ENCODE measurements at places on chromosomes 6 and 20. TPM values are rescaled to one million over a fixed set of nuclear protein-coding genes. Genes with fewer than 3 reads are reported as not detected.
A peak's percentile ranks its signal among the peaks of the same experiment; 100 is the strongest.

Gene RAET1E
- total RNA-seq: not detected

Gene VSX1
- total RNA-seq: not detected

Gene OPN5
- not detected for total RNA-seq

Gene RIPOR3
- not detected for total RNA-seq

Gene TSBP1
- total RNA-seq: not detected

Gene DEFB124
- total RNA-seq: not detected

Gene DNMT3B
- total RNA-seq: 0.30 TPM

Gene SYTL3
- total RNA-seq: 38.2 TPM

Gene SSTR4
- not detected for total RNA-seq

Gene GSTA3
- not detected for total RNA-seq

Gene KCNK15
- total RNA-seq: not detected

Gene CLVS2
- total RNA-seq: not detected

Gene FAM217A
- total RNA-seq: not detected

Gene PGBD1
- 0.75 TPM for total RNA-seq

Gene TTLL9
- total RNA-seq: not detected

Gene COQ3
- total RNA-seq: 1.6 TPM

Gene MYH7B
- 0.54 TPM for total RNA-seq

Gene MYO6
- 2.8 TPM for total RNA-seq

Gene MRPS18A
- 43.9 TPM for total RNA-seq

Gene HDGFL1
- not detected for total RNA-seq

- no peak for DNase-seq
Observed at GRCh38 chr6:115666997-115667396, 393.7 kb downstream of the FRK start.

- no peak for DNase-seq
Observed at GRCh38 chr6:74368746-74369145, 672.7 kb downstream of the CD109 start.

GRCh38 chr20:7189231-7189630 lies 421.7 kb downstream of the BMP2 start:
- no peak for DNase-seq

- no peak for DNase-seq
Observed at GRCh38 chr20:56259948-56260347, 11.4 kb downstream of the MC3R start.

GRCh38 chr6:166737261-166737660 lies 110.2 kb upstream of the RPS6KA2 start:
- DNase-seq: no peak

DNA sequence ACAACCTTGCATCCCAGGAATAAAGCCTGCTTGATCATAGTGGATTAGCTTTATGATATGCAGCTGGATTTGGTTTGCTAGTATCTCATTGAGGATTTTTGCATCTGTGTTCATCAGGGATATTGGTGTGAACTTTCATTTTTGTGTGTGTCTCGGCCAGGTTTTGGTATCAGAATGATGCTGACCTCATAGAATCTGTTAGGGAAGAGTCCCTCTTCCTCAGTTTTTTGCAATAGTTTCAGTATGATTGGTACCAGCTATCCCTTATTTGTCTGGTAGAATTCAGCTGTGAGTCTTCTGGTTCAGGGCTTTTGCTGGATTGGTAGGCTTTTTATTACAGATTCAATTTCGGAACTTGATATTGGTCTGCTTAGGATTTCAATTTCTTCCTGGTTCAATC lies 132.5 kb downstream of the ZFAND3 start:
- no peak for DNase-seq

DNA sequence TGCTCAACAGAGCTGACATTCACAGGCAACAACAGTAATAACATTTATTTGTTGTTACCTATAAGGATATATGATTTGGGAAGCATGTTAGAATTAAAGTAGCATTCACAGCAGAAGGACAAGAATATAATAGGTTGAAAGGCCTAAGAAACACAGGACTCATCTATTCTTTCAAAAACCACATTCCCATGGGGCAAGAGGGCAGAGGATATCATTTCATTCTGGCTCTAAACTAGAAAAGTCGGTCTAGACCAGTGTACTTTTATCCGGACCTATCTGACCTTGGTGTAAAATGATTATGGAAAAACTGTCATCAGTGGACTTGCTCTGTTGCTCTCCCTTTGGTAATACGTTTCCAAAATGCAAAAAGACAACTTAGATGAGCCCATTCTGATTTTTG lies 914.7 kb upstream of the CITED2 start:
- DNase-seq: no peak

GRCh38 chr20:2729251-2729713 lies 36.7 kb downstream of the EBF4 start:
- peak; percentile 49 for DNase-seq

- no peak for DNase-seq
Observed at GRCh38 chr6:134590449-134590848, 272.5 kb upstream of the SGK1 start.

DNA sequence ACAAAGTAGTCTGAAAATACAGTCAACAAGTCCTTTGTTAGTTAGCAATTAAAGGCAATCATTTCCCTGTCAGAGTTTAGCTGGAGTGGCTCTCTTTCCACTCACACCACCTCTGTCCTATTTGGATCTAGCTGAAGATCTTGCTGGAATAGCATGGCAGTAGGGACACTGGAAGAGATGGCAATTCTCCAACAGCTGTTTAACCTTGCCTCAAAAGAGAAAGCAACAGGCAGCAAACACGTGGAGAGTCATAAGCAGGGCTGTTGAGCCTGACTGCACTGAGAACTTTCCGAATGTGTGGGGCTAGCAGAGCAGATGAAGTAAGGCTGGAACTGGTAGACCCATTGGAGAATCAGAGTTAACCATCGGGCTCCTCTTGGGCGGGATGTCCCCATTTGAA lies 38.0 kb upstream of the PRSS35 start:
- DNase-seq: no peak

GRCh38 chr6:138891255-138891986 lies 95.5 kb downstream of the ECT2L start:
- no peak for DNase-seq

DNA sequence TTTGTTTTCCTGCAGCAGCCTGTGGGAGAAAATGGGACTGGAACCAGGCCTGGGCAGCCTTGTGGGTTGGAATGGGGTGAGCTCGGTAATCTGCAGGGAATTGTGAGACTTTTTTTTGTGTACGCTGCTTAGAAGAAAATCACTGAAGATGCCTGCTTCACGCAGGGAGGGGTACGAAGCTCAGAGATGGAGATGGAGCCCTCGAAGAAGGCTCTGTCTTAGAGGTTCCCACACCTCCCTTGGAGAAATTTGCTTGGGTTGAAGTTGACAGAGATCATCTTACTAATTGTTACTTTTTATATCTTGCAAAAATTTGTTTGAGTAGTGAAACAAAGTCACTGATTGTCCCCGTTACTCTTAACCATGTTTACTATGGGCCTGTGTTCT lies 894 bp downstream of the PYGB start:
- no peak for DNase-seq

DNA sequence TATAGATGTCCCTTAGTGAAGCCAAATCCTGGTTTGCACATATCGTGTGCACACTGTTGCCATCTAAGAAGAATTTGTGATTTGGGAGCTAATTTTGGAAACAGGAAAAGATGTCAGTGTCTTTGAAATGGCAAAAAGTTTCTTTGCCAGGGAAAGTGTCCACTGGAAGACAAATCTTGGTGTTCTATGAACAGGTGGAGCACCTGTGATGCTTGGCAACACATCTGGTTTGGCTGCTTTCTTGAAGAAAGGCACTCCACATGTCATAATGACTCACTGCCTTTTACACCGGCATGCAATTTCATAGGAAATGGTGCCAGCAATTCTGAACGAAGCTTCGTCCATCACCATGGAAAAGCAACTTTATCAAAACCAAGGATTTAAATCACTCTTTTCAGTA lies 1040.0 kb upstream of the MAP3K7 start:
- no peak for DNase-seq

DNA sequence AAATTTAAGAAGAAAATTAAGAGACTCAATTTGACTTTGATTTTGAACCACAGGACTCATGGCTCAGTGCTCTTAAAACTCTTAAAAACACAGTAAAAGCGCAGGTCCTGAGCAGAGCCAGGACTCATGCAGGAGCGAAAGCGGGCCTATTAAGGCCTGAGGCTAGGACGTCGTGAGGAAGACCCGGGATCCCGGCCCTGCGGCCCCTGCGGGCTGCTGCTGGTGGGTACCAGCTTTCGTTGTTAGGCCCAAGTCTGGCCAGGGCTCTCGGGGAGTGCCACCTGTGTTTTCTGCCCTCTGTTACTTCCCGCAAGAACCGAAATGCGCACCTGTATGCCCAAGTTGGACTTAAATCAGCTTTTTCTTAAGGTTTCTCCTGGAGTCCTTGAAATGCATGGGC lies 3.4 kb upstream of the PAX1 start:
- no peak for DNase-seq

DNA sequence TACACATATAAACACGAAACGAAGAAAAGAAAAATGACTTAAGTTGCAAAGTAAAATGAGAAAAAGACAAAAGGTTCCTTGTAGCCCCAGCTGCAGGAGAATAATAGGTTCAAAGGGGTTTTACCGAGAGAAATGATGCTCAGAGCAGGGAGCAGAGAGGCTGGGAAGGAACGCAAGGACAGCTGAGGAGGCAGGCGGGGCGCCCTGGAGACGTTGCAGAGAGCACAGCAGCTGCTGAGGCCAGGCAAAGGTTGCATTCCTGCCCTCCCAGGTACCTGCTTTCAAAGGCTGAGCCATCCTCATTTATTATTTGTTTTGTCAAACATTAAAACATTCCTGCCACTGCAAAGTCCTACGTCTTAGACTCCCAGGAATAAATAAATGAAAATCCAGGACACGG lies 16.2 kb upstream of the VAPB start:
- DNase-seq: no peak

GRCh38 chr20:21325296-21325695 lies 22.2 kb downstream of the XRN2 start:
- DNase-seq: no peak

DNA sequence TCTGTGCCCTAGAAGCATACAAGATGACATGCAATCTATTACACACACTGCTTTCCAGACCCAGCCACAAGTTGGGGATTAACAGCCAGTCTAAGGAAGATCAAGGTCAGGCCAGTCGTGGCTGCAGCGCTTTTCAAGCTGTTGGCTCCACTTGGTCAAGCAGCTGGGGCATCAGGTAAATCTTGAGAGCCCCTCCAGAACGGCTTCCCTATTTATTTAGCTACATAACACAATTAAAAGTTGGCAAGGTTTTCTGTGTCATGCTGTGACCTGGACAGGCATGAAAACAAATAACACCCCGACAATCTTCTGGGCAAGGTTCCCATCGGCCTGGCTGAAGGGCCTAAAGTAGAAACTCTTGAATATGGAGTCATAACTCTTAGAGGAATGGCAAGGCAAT lies 524.3 kb downstream of the PRKN start:
- no peak for DNase-seq

- DNase-seq: no peak
Observed at GRCh38 chr6:21157186-21157929, 436.2 kb upstream of the SOX4 start.

- DNase-seq: no peak
Observed at GRCh38 chr6:14386263-14386662, 268.7 kb downstream of the CD83 start.

DNA sequence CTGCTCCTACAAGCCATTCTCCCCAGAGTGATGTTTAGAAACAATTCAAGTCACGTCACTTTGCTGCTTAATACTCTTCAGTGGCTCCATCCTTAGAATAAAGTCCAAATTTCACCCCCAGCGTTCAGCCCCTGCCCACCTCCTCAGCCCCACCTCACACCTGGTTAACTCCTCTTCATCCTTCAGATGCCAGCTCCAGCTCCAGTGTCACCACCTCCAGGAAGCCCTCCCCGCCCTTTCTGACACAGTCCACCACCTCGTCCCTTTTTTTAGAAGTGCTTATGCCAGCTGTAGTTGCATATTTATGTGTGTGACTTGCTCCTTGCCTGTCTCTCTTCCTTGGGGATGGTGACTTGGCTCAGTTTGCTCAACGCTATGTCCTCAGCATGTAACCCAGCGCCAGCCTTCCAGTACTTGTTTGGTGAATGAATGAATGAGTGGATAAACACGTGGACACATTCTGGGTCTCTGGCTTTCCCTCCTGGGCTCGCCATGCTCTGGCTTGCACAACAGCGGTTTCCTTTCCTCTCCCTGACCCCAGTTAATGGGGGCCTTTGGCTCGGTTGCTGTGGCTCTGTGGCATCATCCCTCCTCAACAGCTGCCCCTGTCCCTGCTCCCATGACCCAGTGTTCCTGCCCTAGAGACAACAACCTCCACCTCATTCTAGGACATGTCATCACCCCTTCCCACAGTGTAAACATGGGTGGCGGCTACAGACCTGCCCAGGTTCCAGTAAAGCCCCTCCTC lies 3.7 kb upstream of the IP6K3 start:
- no peak for DNase-seq

DNA sequence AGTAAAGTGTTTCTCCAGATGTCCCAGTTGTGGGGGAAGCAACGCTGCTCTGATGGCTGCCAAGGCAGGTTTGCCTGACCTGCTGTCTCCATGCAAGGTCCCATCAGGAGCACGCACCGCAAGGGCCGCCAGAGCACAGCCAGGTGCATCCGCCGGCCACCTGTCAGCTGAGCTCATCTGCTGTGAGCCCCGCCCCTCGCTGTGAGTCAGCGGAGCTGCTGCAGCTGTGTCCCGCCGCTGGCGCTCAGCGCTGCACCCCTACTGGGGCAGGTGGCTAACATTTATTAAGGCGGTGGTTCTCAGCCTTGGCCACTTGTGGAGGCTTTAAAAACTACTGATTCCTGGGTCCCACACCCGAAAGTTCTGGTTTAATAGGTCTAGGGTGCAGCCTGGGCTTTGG lies 225.7 kb downstream of the UST start:
- DNase-seq: peak; percentile 14

DNA sequence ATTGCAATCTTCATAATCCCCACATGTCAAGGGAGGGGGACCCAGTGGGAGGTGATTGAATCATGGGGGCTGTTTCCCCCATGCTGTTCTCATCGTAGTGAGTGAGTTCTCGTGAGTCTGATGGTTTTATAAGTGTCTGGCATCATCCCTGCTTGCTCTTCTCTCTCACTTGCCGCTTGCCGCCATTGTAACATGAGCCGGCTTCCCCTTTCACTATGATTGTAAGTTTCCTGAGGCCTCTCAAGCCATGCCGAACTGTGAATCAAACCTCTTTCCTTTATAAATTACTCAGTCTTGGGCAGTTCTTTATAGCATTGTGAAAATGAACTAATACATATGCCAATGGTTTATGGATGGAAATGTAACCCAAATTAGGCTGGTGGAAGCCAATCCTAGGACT lies 109.4 kb upstream of the AKAP12 start:
- DNase-seq: no peak

GRCh38 chr6:32785781-32786533 lies 22.6 kb upstream of the HLA-DQB2 start:
- DNase-seq: peak; percentile 30

- no peak for DNase-seq
Observed at GRCh38 chr20:13148961-13149360, 72.1 kb upstream of the ISM1 start.

- no peak for DNase-seq
Observed at GRCh38 chr6:11231564-11232192, 790 bp downstream of the NEDD9 start.

Data from CD8-positive, alpha-beta T cell (primary cell).